ENCODE measurements at places on chromosomes 2 and 18. TPM values are rescaled to one million over a fixed set of nuclear protein-coding genes. Genes with fewer than 3 reads are reported as not detected.

The COL4A4 gene
- 1.0 TPM for total RNA-seq

The SRD5A2 gene
- total RNA-seq: not detected

The CD207 gene
- not detected for total RNA-seq

The MC5R gene
- total RNA-seq: not detected

The SNORC gene
- 8.1 TPM for total RNA-seq
